ENCODE measurements at places on chromosomes 16 and 17.

DNA sequence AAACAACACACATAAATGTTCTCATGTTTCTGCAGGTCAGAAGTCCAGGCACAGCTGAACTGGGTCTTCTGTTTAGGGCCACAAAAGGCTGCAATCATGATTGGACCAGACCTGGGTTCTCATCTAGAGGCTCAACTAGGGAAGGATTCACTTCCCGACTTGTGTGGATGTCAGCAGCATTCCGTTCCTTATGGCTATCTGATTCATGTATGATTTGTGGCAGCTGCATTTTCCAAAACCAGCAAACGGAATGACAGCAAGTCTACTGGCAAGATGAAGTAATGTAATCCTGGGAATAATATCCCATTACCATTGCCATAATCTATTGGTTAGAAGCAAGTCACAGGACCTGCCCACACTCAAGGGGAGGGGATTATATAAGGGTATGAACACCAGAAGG lies 22.1 kb downstream of the CEP112 start:
- no peak for DNase-seq

GRCh38 chr16:66562986-66563385 lies 3.3 kb upstream of the CMTM1 start:
- no peak for DNase-seq

DNA sequence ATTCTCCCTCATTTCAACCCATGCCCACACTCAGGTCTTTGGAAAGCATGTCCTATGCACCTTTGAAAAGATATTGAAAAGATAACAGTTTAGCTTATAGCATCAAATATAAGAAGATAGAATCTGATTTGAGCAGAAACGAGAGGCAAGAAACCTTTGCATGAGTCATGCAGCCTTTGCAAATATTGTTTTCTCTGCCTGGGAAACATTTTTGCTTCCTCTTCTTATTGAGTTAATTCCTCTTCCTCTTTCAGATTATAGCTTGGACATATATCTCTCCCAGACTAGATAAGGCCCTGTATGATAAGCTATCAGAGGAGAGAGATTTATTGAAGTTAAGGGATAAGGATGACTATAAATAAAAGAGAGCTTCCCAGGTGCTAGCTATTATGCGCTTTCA lies 46.1 kb upstream of the KCNJ2 start:
- DNase-seq, result no peak

- DNase-seq, result peak; percentile 33
These were observed 735 bp downstream of the PSMD11 start for GRCh38 chr17:32445074-32445415.

DNA sequence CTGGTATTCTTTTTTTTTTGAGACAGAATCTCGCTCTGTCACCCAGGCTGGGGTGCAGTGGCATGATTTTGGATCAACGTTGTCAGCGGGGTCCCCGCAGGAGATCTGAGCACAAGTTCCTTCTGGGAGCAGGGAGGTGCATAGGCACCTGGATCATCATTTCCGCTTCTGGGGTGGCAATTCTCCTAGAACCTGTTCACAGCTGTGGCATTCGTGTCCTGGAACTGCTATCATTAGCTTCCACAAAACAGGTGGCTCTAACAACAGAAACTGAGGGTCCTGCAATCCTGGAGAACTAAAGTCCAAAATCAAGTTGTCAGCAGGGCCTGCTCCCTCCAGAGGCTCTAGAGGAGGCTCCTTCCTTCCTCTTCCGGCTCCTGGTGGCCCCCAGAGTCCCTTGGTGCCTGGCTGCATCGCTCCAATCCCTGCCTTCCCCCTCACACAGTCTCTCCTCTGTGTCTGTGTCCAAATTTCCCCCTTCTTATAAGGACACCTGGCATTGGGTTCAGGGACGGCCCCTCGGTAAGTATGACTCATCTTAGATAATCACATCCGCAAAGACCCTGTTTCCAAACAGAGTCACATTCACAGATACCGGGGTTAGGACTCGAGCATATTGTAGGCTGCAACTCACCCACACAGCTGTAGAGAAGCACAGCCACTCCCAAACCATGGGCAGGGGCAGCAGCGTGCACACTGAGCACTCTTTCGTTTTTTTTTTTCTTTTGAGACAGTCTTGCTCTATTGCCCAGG lies 43.5 kb upstream of the KLHDC4 start:
- DNase-seq, result no peak

DNA sequence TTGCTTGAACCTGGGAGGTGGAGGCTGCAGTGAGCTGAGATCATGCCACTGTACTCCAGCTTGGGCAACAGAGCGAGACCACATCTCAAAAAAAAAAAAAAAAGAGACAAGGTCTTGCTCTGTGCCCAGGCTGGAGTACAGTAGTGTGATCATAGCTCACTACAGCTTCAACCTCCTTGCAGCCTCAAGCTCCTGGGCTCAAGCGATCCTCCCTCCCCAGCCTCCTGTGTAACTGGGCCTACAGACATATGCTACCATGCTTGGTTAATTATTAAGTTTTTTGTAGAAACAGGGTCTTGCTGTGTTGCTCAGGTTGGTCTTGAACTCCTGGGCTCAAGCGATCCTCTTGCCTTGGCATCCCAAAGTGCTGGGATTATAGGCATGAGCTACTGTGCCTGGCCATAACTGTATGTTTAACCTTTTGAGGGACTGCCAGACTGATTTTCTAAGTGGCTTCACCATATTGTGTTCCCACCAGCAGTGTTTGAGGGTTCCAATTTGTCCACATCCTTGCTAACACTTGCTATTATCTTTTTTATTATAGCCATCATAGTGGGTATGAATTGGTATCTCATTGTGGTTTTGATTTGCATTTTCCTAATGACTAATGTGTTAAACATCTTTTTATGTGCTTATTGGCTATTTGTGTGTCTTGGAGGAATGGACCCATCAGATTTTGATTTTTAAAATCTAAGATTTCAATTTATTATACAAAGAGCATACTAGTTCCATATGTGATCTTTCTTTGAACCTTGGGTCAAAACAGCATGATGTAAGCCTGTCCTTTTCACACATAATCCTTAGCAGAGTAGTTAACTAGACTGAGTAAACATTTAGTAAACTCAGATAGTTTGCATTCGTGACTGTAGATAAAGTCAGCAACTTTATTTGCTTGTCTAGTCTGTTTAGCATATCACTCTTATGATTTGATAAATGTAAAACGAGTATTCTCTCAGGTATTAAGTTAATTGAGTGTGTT lies 38.1 kb upstream of the KPNB1 start:
- DNase-seq, result no peak

GRCh38 chr17:613725-614124 lies 100.9 kb downstream of the VPS53 start:
- no peak for DNase-seq

GRCh38 chr17:39794249-39794970 lies 56.7 kb downstream of the GRB7 start:
- no peak for DNase-seq

DNA sequence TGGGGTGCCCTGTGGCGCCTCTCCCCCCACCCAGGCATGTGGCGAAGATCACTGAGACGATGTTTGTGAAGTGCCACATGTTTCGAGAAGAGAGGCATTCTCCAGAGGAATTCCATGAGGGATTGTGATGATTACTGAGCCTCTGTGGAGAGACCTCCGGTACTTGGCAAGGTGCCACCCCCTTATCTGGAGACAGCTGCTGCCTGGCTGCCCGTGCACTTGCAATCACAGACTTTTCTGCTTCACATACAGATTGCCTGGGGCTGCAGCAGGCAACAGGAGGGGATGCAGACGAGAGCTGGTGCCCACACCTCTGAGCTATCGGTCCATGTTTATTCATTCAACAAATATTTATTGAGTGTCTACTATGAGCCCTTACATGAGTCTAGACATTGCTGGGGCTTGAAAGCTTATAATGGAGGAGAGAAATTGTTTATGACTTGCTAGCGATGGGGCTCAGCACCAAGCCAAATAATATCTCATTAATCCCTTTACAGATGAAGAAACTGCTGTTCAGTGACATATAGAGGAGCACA lies 317.2 kb upstream of the ZFHX3 start:
- DNase-seq, result no peak

DNA sequence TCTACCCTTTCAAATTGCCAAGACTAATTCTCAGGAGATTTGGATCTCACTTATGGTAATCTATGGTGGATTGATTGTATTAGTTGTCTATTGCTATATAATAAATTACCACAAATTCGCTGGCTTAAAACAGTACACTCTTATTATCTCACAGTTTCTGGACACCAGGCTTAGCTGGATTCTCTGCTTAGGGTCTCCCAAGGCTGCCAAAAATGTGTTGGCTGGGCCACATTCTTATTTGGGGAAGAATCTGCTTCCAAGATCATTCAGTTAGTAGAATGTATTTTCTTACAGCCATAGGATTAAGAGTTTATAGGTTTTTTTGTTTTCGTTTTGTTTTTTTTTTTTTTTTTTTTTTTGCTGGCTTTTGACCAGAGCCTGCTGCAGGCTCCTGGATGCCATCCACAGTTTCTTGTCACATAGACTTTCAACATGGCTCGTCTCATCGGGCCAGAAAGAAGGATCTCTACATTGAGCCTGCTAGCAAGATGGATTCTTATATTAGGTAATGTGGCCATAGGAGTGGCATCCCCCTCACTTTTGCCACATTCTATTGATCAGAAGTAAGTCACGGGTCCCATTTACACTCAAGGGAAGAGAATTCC lies 415.3 kb downstream of the KIF2B start:
- DNase-seq, result no peak

- DNase-seq, result no peak
These were observed 31.7 kb upstream of the ZC3H18 start for GRCh38 chr16:88538366-88539060.

DNA sequence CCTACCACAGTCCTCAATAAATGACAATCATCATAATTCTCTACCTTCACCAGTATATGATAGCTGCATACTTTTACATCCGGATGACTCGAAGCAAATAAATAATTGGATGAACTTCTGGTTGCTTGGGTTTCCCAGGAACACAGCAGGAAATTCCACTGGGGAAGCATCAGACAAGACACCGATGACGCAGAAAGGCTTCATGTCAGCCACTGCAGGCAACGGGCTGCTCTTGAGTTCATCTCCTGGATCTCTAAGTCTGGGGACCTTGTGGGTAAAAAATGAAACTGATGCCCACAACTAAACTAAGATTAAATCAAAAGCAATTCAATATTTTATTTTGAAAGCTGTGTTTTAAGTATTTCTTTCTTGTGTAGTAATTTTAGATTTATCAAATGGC lies 472.1 kb upstream of the C16orf82 start:
- DNase-seq, result no peak

GRCh38 chr17:21816592-21817567 lies 124.6 kb downstream of the KCNJ18 start:
- DNase-seq, result no peak

DNA sequence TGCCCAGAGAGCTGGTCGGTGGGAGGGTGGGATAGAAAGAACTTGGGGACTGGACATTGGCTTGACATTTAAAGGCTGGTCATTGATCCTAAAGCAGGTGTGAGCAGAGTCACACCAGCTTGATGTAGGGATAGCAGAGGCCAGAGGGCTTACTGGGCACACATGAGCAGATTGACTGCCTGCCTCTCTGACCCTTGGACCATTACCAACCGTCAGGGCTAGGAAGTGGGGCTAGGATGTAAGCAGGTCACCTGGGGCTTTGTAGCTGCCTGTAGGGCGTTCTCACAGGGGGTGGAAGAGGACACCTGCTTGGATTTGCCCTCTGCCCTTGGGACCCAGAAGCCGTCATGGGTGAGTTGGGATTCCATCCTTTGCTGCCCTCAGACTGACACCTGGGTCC lies 11.1 kb upstream of the SMPD3 start:
- DNase-seq, result no peak

DNA sequence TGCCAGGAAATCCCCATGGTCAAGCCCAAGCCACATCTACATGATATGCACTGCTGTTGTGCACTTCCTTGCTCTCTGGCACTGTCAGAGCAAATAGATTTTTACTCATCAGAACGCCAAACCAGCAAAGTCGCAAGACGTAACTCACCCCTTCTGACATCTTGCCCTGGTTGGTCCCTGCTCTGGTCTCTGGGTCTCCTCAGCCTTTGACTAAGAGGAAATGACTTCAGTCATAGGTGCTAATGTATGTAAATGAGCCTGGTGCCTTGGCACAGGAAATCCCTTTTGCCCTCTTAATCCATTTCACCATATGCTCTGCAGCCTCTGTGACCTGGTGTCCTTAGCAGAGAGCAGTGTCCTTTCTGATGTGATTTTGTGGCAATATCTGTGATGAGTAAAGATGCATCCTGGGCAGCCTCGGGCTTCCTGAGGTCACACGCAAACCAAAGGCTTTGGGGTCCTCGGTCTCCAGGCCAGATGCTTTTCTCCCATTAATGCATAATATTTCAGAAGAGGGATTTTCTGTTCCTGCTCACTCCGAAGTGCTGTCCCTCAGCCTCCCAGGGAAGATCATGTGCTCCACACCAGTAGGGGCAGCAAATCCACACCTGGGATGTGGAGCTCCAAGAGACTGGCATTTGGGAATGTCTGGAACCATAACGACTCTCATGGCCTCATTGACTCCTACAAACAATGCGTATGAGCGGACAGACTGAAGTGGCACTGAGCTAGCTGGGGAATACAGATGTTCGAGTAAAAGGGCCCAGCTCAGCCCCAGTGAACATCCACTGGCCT lies 66.9 kb downstream of the GP2 start:
- no peak for DNase-seq

DNA sequence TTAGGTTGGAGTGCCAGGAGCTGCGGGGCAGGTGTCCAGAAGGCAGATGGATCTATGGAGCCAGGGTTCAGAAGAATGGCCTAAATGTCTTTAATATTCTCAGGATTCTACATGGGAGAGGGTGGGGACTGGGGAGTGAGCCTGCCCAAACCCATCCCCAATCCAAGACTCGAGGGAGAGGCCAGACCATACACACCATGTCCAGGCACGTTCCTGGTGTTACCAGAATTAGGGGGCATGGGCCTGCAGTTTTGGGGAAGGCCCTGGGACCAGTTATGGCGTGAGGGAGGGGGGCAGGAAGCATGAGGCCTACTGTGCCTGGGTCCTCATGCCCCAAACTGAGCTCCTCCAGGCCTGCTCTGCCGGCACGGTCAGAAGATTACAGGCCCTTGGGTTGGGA lies 1.9 kb downstream of the TAX1BP3 start:
- DNase-seq, result no peak

GRCh38 chr17:78974635-78975591 lies 4.8 kb downstream of the LGALS3BP start:
- peak; percentile 44 for DNase-seq

GRCh38 chr16:22055881-22056280 lies 36.5 kb upstream of the VWA3A start:
- no peak for DNase-seq
